ENCODE measurements at places on chromosomes 5 and 9. TPM values are rescaled to one million over a fixed set of nuclear protein-coding genes. Genes with fewer than 3 reads are reported as not detected.

DNA sequence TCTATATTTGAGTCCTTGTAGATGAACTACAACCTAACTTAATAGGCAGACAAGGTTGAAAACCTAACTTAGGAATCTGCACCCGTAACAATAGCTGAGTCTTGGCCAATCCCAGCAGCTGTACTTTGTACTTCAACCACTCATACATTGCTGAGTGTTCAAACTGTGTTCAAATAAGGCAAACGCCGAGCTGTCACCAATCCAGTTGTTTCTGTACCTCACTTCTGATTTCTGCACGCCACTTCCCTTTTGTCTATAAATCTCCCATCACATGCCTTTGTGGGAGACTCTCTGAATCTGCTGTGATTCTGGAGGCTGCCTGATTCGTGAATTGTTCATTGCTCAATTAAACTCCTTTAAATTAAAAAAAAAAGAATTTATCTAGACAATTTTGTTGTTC, 167.8 kb upstream of the TUT7 start:
- no peak overlapping the region for H3K27ac ChIP-seq
- no peaks in the 10 kb centered on the region for H3K4me1 ChIP-seq
- no peaks in the 10 kb centered on the region for H3K27me3 ChIP-seq
- no peak for DNase-seq
- H3K36me3 ChIP-seq, result no peaks in the 10 kb centered on the region
- H3K4me3 ChIP-seq, result no peak overlapping the region

GRCh38 chr5:139402561-139403158, 1.2 kb downstream of the SPATA24 start:
- H3K4me1 ChIP-seq, result peaks cover 46% of the 10 kb centered on the region
- DNase-seq, result peak; percentile 44
- no peaks in the 10 kb centered on the region for H3K27me3 ChIP-seq
- H3K36me3 ChIP-seq, result peaks cover 15% of the 10 kb centered on the region
- peak overlapping the region; percentile 96 for H3K4me3 ChIP-seq

The CARTPT gene
- not detected for total RNA-seq

The CHSY3 gene
- not detected for total RNA-seq

DNA sequence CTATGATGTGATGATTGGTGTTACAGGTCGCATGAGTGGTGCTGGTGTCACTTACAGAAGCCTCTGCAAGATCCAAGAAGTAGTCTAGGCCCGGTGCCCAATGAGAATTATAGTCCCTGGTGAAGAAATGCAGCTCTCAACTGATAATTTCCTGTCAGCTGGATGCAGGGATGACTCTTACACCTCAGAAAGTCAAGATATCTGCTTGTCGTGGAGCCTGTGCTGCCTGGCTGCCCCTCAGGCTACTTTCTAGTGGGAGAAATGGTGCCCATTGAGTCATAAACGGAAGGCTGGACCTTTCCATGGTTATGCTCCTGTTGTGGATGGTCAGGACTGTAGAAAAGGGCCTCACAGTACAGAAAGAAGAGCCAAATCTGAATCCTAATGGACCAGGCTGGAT, 46.8 kb upstream of the NXNL2 start:
- H3K36me3 ChIP-seq, result peaks cover 2% of the 10 kb centered on the region
- H3K4me3 ChIP-seq, result no peak overlapping the region
- H3K4me1 ChIP-seq, result no peaks in the 10 kb centered on the region
- H3K27ac ChIP-seq, result no peak overlapping the region
- no peaks in the 10 kb centered on the region for H3K27me3 ChIP-seq

DNA sequence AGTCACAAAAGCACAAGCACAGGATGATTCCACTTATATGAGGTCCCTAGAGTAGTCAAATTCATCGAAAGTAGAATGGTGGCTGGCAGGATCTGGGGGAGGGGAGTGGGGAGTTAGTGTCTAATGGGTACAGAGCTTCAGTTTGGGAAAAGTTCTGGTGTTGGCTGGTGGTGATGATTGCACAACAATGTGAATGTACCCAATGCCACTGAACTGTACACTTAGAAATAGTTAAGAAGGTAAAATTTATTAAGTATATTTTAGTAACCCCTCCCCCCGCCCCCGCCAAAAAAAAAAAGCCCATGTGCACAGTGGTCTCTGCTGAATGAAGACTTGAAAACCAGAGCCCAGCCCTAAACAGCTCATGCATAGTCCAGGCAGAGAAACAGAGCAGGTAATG, 24.8 kb upstream of the GTF3C5 start:
- DNase-seq, result no peak
- peaks cover 39% of the 10 kb centered on the region for H3K27me3 ChIP-seq
- no peaks in the 10 kb centered on the region for H3K36me3 ChIP-seq
- H3K27ac ChIP-seq, result no peak overlapping the region

DNA sequence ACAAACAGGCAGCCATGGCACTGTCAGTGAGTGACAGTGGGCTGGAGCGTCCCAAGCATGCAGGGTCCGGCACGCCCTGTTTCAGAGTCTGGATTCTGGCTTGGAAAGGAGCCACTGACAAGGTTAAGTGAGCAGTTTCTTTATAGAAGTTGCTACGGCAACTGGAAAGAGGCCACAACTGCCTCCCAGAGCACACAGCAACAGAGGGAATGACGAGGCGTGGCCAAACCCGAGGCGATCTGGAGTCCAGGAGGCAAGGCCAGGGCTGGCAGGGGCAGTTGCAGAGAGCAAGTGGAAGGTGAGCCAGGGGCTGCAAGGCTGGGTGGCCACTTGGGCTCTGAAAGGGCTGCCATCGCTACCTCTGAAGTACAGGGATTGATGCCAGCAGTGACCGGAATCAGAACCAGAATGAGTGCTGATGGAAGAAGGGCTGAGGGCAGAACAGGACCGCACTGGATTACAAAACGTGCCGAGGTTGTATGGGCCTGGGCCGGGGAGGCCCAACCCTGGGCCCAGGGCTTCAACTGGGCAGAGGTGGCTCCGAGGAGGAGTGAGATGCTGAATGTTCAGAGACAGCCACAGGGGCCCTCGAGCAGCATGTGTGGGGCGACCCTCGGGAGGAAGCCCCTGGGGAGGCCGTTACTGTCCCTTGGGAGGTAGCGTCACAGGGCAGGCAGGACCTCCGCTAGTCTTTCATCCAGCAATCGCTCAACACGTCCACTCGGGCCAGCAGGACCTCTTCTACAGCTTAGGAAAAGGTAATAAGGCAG, 4.6 kb downstream of the MRPL41 start:
- no peak overlapping the region for H3K27ac ChIP-seq
- DNase-seq, result no peak
- H3K27me3 ChIP-seq, result no peaks in the 10 kb centered on the region
- peaks cover 24% of the 10 kb centered on the region for H3K36me3 ChIP-seq
- H3K4me3 ChIP-seq, result no peak overlapping the region

DNA sequence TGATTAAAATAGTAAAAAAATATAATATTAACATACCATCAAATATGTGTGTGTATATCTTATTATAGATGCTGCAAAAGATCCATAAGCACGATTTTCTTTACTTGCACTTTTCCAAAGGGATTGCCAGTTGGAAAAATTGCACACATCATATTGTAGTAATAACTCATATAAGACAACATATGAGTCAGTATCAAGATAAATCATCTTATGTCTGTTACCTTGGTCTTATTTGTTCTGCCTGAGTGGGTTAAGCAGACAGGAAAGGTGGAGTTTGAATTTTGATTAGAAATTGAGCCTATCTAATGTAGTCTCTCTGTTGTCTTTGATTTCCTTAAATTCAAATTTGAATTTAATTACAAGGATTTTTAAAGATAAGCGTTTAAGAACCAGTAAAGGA, 24.6 kb downstream of the LYSMD3 start:
- no peak overlapping the region for H3K27ac ChIP-seq
- H3K27me3 ChIP-seq, result no peaks in the 10 kb centered on the region
- H3K4me1 ChIP-seq, result peaks cover 8% of the 10 kb centered on the region
- H3K36me3 ChIP-seq, result no peaks in the 10 kb centered on the region
- no peak for DNase-seq
- no peak overlapping the region for H3K4me3 ChIP-seq

DNA sequence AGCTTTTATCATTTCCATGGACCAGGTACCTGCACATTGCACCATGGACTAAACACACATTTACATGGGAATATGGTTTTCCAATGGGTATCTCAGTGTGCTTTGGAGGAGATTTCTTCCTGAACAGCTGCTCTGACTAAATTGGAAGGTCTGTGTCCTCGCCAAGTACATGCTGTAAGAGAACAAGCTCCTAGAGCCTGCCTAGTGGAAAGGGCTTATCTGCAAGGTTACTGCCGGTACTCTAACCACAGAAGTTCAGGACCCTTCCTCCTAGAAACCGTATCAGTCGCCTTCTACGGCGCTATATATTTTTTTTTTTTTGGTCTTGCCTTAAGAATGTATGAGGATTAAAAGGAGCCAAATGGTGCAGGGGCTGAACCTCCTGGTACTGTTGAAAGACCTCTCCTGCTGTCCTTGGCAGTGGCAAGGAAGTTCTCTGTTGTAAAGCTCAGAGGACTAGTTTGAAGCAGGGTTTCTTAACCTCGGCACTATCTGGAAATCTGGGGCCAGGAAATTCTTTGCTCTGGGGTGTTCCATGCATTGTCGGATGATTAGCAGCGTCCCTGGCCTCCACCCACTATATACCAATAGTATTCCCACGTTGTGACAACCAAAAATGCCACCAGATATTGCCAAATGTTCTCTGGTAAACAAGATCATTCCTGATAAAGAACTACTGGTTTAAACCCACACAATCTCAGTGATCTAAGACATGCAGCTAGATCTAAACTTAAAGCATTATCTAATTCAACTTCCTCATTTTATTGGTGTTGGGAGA, 107.4 kb downstream of the FBXO38 start:
- H3K4me1 ChIP-seq, result no peaks in the 10 kb centered on the region
- no peaks in the 10 kb centered on the region for H3K36me3 ChIP-seq
- peaks cover 34% of the 10 kb centered on the region for H3K27me3 ChIP-seq
- no peak overlapping the region for H3K27ac ChIP-seq
- no peak for DNase-seq

DNA sequence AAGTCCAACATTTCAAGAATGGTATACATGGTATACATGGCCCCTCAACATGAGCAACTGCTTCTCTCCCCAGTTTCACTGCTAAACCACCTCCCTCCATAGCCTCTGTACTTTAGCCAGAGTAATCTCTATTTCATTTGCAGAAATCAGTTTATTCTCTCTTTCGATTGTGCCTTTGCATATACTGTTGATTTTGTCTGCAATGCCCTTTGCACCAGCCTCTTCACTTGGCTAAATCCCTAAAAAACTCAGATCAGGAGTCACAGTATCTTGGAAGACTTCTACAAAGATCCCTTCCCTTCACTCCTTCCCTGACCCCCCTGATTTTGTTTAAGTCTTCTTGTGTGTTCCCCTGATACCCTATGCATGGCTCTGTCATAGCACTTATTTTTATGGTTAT, 4.9 kb upstream of the CCNG1 start:
- no peaks in the 10 kb centered on the region for H3K36me3 ChIP-seq
- no peak overlapping the region for H3K4me3 ChIP-seq
- H3K27ac ChIP-seq, result no peak overlapping the region
- peaks cover 13% of the 10 kb centered on the region for H3K4me1 ChIP-seq
- peaks cover 18% of the 10 kb centered on the region for H3K27me3 ChIP-seq

DNA sequence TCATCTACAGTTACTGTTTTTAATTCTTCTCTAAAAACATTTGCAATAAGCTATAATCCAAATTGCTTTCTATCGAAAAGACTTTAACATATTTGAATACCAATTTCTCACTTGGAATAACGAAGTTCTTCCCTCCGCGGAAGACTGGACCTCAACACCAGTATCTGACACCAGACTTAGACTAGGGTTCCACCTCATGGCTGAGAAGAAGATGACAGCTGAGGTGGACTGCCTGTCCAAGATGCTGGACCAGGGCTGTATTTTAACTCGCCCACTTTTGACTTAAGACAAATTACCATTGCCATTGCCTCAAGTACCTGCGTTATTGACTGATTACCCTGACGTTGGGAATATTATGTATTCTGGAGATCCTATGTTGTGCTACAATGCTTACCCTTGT, 34.1 kb downstream of the ZMAT2 start:
- H3K27me3 ChIP-seq, result peaks cover 10% of the 10 kb centered on the region
- H3K4me1 ChIP-seq, result no peaks in the 10 kb centered on the region
- no peak overlapping the region for H3K4me3 ChIP-seq
- H3K27ac ChIP-seq, result no peak overlapping the region
- DNase-seq, result no peak
